Stimulated activated CD4-positive, alpha-beta T cell treated with anti-CD3 and anti-CD28 coated beads, Interleukin-4, amount 100 ng/mL, for 24 hours (primary cell): ENCODE measurements at places on chromosomes 1 and 21.

DNA sequence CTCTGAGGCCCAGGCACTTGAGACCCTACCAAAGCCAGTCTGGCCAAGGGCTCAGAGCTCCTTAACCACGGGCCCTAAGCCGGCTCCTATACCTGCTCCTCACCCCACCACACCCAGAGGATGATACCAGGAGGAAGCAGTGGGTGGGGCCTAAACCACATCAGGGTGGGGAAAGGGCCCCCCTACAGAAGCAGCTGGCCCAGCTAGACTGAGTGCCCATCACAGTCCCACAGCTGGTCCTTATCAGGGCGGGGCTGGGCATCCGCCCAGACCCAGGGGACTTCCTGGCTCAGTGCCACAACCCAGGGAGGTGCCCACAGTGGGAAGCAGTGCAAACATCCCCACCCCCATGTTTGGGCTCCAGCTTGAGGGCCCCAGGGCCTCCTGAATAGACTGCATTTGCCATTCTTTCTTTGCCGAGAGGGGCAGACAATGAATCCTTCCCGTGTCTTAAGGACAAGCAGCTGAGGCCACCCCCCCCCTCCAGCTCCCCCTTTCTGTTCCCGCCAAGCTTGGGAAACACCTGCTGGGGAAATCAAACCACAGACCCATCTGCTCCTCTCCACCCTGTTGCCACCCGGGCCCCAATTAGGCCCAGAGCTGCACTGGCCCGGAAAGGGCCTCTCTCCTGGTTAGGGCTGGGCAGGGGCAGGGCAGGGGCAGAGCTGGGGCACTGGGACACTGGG is 6.2 kb downstream of the E2F2 start:
- peak; percentile 21 for DNase-seq

- no peak for DNase-seq
Observed at GRCh38 chr1:240420766-240421165, 191.2 kb downstream of the GREM2 start.

GRCh38 chr1:67749844-67750690 is 65.1 kb downstream of the GADD45A start:
- DNase-seq: no peak

- no peak for DNase-seq
Observed at GRCh38 chr1:112308716-112309115, 87.3 kb upstream of the CTTNBP2NL start.

DNA sequence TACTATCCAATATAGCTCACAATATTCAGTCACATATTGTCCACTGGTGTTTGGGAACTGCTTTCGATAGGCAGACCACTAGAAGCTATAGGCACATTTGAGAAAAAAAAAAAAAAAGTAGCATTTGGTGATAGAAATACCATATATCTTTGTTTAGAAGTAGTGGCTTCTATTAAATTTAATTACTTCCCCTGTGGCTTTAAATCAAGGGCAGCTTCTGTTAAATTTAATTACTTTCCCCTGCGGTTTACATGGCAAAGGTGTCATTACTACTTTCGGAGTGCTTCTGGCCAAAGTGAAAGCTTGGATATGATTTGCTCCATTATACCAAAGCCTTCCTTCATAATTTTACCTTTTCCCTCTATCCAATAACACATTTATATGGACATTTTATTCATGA is 229.9 kb downstream of the TTLL7 start:
- DNase-seq: no peak

DNA sequence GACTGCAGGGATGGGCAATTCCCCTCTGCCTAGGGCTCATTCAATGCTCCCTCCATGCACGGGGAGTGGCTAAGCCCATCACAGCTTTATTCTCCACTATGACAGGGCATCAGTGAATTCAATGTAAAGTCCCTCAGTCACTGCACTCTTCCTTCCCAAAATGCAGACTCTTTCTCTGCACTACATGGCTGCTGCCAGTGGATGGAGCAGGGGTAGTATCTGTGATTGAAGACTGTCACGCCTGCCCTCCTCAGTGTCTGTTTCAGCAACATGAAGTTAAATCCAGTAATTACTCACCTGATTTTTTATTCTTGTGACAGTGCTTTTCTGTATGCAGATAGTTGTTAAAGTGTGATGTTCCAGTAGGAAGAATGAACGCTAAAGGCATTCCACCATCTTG is 1323.2 kb downstream of the AMY1C start:
- DNase-seq: no peak

DNA sequence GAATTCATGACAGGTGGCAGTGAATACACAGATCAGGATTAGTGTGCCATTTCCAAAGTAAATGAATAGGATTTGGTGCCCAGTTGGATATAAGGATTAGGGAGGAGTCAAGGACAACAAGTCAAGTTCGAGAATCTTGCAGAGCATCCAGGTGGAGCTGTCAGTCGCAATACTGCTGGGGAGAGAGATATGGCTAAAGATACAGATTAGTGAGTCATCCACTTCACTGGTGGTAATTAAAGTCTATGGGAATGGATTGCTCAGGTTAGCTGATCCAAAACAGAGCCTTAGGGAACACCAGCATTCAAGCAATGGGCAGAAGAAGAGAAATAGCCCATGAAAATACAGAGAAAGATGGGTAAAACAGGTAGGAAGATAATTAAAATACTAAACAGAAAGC is 26.8 kb downstream of the BCAS2 start:
- DNase-seq: no peak

DNA sequence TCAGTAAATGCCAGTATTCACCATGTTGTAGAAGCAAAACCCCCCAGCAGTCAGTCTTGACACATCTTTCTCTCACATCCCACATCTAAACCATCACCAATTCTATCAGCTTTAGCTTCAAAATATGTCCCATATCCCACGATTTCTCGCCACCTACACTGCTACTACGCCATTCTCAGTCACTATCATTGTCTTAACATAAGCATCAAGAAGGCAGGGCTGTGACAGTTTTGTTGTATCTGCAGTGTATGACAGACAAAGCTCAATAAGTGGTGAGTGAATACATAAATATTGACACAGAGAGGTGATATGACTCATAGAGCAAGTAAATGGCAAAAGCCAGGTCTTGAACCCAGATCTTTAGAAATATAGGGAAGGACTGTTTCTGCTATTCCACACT is 59.9 kb downstream of the JAK1 start:
- peak; percentile 71 for DNase-seq

- DNase-seq: no peak
Observed at GRCh38 chr1:8854240-8854639, 24.2 kb downstream of the ENO1 start.

- no peak for DNase-seq
Observed at GRCh38 chr1:228077565-228078330, 4.8 kb upstream of the ARF1 start.

- no peak for DNase-seq
Observed at GRCh38 chr1:14733048-14733778, 134.7 kb downstream of the KAZN start.

DNA sequence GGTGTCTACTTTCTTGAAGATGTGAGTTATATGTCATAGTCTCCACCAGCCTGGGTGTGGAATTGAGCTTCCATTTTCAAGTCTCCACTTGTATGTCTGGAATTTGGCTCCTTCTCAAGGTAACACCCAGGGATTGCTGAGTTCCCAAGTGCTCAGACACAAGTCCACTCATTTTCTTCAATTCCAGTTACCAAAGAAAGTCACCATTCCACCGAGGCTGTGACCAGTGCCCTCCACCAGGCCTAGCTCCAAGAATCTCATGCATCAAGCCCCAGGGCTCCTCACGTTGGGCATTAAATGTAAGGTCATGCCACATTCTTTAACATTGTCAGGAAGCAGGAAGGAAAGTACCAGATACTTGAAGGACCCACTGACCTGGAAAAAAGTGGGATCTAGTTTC is 2.4 kb upstream of the RAB4A start:
- DNase-seq: no peak
